ENCODE measurements at places on chromosomes 4 and X. TPM values are rescaled to one million over a fixed set of nuclear protein-coding genes. Genes with fewer than 3 reads are reported as not detected.

DNA sequence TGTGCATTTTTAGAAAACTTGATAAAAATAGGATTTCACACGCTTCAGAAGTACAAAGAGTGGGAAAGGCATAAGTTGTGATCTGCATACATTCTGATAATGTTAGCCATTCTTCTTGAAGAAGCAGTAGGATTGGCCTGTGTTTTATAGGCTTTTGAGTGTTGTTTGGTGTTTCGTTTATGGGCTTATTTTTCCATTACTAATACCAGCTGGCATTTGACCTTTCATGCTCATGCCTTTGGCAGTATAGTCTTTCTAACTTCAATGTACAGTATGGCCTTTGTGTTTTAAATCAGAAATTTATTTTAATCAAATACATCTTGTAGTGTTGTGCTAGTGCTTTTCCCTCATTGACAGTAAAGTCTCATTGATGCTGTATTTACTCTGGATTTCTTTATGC is 51.5 kb upstream of the SLC4A4 start:
- DNase-seq: no peak

DNA sequence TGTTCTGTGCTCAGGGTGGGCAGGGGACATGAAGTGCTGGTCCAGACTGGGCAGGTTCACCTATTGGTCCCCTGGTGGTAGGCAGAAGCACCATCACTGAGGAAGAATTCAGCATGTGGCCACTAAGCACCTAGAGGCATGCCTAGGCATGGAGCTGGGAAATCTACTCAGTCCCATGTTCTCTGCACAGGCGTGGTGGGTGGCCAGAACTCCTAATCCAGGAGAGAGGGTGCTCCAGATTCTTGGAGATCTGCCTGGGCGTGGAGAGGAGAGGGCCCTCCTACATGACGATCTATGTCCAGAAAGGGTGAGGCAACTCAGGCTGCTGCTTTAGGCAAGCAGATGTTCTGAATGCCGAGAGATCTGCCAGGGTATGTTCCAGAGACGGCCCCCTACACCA is 44.6 kb upstream of the MAGEC2 start:
- no peak for DNase-seq

C4orf51 gene
- total RNA-seq: not detected

DNA sequence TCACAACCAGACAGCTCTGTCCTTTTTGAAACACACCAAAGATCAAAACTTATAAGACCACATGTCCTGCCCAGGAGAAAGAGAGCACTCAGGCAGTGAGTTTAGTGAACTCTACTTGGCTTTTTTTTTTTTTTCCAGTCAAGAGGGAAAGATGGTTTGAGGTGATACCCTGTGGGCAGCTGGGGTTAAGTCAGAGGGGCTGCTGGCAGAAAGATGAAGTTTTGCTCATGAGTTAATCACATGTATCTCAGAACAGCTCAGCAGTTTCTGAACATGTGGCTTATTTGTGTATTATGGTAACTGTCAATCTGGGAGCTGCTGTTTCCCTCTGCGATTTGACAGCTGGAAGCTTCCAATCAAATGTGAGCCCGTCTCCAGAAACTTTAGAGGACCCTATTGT is 56.4 kb upstream of the MAP3K15 start:
- no peak for DNase-seq

DNA sequence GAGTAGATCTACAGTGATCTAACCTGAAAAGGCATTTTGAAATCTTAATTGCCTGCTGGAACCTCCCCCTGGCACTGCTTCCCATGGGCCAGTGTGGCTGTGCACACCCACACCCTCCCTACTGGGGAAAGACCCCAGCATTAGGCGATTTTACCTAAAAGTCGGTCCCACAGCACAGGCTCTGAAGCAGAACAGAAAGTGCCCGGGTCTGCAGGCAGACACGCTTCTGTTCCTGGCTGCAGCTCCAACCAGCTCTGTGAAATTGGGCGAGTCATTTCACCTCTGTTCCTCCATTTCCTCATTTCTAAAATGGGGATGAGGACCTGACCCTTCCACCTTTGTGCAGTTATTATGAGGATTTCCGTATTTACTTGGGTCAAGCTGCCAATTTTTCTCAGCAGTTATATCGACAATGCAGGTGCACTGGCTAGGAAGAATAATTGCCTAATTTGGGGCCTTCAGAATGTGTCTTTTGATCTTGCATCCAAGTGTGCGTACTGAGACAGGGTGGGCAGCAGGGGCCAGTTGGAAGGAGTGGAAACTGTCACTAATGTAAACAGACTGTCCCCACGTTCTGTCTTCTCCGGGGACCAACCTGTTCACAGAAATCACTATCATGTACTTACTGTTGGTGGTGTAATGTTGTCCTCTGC is 7.1 kb downstream of the KLF3 start:
- no peak for DNase-seq

AKAP4 gene
- not detected for total RNA-seq

DNA sequence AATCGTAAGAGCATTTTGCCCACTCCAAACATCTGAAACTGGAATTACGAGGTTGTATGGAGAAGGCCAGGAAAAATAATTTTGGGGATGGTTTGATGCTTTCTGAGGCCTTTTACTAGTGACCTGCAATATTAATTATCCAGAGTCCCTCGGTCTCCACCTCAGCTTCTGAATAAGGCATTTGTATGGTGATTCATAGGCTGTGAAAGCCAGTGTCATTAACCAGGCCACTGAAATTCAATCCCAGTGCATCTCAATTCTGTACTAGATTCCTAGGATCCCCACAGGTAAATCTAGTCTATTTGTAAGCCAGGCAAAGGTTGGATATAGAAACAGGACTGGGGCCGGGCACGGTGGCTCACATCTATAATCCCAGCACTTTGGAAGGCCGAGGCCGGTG is 135.4 kb upstream of the RBPJ start:
- no peak for DNase-seq
